ENCODE measurements at places on chromosomes 3 and 15. TPM values are rescaled to one million over a fixed set of nuclear protein-coding genes. Genes with fewer than 3 reads are reported as not detected.

FOXB1 gene
- not detected for total RNA-seq

HIGD2B gene
- not detected for total RNA-seq

PYDC2 gene
- not detected for total RNA-seq

RPP14 gene
- total RNA-seq = 20.3 TPM

ZWILCH gene
- total RNA-seq = 8.2 TPM

NSUN3 gene
- 11.4 TPM for total RNA-seq

TERC gene
- total RNA-seq = 118 TPM

UNC13C gene
- 0.64 TPM for total RNA-seq

CLEC3B gene
- total RNA-seq = 0.13 TPM

SCN11A gene
- not detected for total RNA-seq

FSD2 gene
- not detected for total RNA-seq

CHL1 gene
- total RNA-seq = 0.26 TPM

RARB gene
- 0.26 TPM for total RNA-seq

CCDC54 gene
- total RNA-seq = not detected

CHRNA5 gene
- 1.3 TPM for total RNA-seq

MORF4L1 gene
- total RNA-seq = 296 TPM

RTP4 gene
- total RNA-seq = 0.13 TPM

UQCC5 gene
- 0.79 TPM for total RNA-seq

STAB1 gene
- 0.13 TPM for total RNA-seq

RBPMS2 gene
- total RNA-seq = not detected

DLEC1 gene
- 0.26 TPM for total RNA-seq

P2RY1 gene
- 24.5 TPM for total RNA-seq

GOLGA6L7 gene
- not detected for total RNA-seq

GP5 gene
- under 0.01 TPM for total RNA-seq

CHCHD6 gene
- 36.6 TPM for total RNA-seq

ACAD9 gene
- total RNA-seq = 24.7 TPM

GRAMD1C gene
- total RNA-seq = 1.1 TPM

SRPRB gene
- total RNA-seq = 81.7 TPM

ALG1L2 gene
- total RNA-seq = not detected

CCDC39 gene
- total RNA-seq = not detected

LMCD1 gene
- 1.2 TPM for total RNA-seq

SHC4 gene
- total RNA-seq = under 0.01 TPM

MAP1A gene
- 0.26 TPM for total RNA-seq

GPR15 gene
- not detected for total RNA-seq

ZBBX gene
- total RNA-seq = not detected

GPR87 gene
- 64.5 TPM for total RNA-seq

STAC gene
- 1.1 TPM for total RNA-seq

SLC9A9 gene
- total RNA-seq = 1.4 TPM

EXD1 gene
- total RNA-seq = under 0.01 TPM

STRIT1 gene
- not detected for total RNA-seq

CATSPER2 gene
- total RNA-seq = 4.7 TPM

IGSF11 gene
- 0.13 TPM for total RNA-seq

CA12 gene
- 44.0 TPM for total RNA-seq

EFCC1 gene
- total RNA-seq = not detected

PLCL2 gene
- total RNA-seq = 1.4 TPM

SH2D7 gene
- not detected for total RNA-seq

PDCD6IP gene
- total RNA-seq = 95.4 TPM

EPHB1 gene
- under 0.01 TPM for total RNA-seq

MON1A gene
- 9.1 TPM for total RNA-seq

LMAN1L gene
- under 0.01 TPM for total RNA-seq

FES gene
- total RNA-seq = 3.2 TPM

CCDC32 gene
- total RNA-seq = 16.3 TPM

PSTPIP1 gene
- total RNA-seq = not detected

CCR2 gene
- 0.13 TPM for total RNA-seq

CLRN1 gene
- total RNA-seq = not detected

SPTBN5 gene
- 0.53 TPM for total RNA-seq

CPNE9 gene
- not detected for total RNA-seq
